Dermis microvascular lymphatic vessel endothelial cell (primary cell): ENCODE measurements at places on chromosomes 7 and 10. TPM values are rescaled to one million over a fixed set of nuclear protein-coding genes. Genes with fewer than 3 reads are reported as not detected.

Gene PKD2L1
- total RNA-seq: not detected in 2 replicates

Gene CARD11
- 3.2 and 7.0 TPM in 2 replicates for total RNA-seq

- DNase-seq: no peak
Observed at GRCh38 chr10:6990891-6991290, 410.8 kb upstream of the PRKCQ start.

- no peak for DNase-seq
Observed at GRCh38 chr10:15472008-15472407, 100.9 kb upstream of the FAM171A1 start.

DNA sequence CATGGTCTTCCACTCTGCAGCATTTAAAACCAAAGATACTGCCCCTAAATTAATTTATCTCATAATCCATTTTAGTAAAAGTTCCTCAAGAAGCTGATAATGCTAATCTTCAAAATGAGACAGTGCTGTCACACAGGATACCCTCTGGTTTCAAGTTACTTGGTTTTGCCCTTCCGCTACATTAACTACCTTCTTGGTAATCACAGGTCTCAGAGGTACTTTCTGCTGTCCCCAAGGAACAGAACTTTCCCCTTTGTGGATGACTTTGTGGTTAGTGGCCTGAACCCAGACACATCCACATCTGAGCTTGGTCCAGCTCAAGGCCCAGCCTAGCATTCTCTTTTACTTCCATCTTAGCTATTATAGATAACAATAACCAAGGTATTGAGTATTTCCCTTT, 88.8 kb upstream of the TMEM26 start:
- no peak for DNase-seq

- DNase-seq: no peak
Observed at GRCh38 chr10:133007360-133007858, 65.0 kb upstream of the CFAP46 start.

DNA sequence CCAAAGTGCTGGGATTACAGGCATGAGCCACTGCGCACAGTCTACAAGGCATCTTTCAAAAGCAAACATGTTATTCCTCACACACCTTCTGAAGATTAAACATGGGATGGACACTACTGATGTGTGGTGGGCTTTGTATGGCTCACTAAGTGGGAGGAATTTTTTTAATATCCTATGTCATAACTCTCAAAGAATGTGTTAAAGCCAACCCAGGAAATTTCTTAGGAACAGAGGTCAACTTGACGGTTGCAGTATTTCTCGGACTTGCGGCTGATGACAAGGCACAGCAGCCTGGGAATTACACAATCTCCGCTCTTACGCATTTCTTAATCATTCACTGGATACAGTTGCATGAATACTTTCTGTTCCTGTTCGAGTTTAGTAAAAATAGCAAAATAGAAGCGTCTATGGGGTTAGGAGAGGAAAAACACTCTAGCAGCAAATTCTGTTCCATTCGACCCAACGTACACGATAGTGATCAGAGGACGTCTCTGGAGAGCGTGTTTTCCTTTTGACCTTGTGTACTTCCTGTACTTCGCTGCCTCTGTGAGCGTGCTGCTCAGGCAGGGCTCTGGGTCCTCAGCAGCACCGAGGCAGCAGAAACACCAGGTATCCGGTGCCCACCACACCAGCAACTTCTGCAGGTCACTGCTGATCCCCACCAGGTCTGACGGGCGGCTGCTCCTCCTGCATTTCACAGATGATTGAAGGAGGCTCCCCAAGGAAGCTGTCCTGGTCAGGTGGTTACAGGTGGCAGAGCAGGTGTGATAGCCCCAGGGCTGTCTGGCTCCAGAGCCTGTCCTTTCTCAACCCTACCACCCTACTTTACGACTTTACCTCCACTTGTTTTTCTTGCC, 26.4 kb upstream of the SRGN start:
- DNase-seq: peak; percentile 11

GRCh38 chr10:66999762-67000545, 74.1 kb downstream of the LRRTM3 start:
- no peak for DNase-seq

DNA sequence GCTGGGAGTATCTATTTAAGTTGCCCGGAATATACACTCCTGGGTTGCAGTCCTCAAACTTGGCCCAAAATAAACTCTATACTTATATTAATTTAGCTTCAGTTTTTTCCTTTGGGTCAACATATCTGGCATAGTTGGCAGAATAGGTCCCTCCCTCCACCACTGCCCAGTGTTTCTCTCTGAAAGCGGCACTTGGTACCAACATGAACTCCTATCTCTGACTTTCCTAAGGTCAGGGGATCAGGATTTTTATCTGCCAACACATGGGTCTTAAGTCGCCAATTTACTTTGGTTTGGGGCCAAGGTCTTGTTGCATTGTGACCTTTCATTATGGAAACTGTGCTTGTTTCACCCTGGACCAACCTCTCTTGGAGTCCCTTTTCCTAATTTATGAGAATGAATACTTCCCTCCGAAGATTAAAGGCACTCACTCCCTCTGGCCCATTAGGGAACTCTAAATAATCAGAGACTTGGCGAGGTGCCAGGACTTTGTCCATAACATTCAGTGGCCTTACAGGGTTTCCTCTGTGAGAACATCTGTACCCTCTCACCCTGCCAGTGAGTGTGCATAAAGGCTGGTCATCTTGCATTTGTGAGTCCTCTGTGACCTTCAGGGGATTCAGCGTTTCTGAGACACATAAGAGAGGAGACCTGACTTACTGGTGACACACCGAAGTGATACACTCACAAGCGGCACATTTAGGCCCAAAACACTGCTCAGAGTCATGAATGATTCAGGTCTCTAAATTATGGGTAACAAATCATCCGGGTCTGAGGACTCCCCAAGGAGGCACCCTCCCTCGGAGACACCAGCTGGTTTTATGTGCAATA, 19.7 kb upstream of the FKBP9 start:
- peak; percentile 27 for DNase-seq

GRCh38 chr7:133475655-133476054, 222.8 kb downstream of the EXOC4 start:
- no peak for DNase-seq

Gene SLIT1
- under 0.01 TPM in 1 of 2 replicates, not detected in the other for total RNA-seq

Gene BTBD16
- under 0.01 TPM in 1 of 2 replicates, not detected in the other for total RNA-seq

Gene H2BK1
- not detected in 2 replicates for total RNA-seq

DNA sequence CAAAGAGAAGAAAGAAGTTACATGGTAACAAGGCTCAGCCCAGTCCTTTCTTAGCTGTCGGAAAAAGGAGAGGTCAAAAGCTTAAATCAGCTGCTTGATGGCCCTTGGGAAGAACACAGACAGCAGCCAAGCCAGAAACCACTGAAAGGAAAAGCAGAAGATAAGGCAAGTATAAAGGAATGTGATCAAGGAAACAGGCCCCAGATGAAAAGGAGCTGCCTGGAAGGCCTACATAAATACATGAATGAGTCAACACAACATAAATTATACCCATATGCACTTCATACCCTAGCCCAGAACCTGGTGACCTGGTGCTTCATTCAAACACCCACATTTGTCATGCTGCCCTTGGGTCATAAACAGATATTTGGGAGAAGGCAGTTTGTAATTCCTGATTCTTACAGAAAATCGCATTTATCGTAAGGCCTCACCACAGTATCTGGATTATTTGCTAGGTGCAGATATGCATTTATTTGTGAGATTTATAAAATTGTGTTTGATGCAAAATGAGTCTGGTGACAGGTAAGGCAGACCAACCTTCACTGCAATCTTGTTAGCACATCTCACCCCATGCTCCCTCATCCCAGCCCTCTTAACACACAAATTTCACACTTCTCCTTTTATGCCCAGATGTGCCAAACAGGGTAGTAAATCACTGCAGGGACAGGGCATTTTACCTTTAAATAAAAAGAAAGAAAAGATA, 94.9 kb upstream of the KCNIP2 start:
- peak; percentile 91 for DNase-seq

Gene PANK1
- 2.3 and 3.7 TPM in 2 replicates for total RNA-seq

DNA sequence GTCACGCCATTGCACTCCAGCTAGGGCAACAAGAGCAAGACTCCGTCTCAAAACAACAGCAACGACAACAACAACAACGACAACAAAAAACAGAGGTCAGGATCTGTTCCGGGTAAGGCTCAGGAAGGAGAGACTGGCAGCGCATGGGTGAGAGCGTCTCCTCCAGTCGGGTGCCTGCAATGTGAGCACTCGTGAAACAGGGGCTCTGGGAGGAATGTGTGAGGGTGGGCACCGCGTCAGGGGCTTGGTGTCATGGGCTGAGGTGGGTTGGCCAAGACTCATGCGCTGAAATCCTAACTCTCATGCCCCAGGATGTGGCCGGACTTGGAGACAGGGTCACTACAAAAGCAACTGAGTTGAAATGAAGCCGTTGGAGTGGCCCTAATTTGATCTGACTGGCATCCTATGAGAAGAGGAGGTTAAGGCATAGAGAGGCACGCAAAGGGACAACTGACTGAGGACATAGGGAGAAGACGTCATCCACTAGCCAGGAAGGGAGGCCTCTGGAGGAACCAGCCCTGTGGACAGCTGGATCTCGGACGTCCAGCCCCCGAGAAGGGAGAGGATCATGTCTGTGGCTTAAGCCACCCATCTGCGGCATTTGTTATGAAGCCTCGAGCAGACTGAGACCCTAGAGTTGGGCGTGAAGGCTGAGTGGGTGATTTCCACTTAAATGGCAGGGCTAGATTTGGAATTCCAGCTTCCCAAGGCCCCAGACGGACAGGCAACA, 241.5 kb upstream of the PITRM1 start:
- no peak for DNase-seq

Gene HHEX
- total RNA-seq: 36.8 and 62.8 TPM in 2 replicates

Gene OR6V1
- total RNA-seq: not detected in 2 replicates

DNA sequence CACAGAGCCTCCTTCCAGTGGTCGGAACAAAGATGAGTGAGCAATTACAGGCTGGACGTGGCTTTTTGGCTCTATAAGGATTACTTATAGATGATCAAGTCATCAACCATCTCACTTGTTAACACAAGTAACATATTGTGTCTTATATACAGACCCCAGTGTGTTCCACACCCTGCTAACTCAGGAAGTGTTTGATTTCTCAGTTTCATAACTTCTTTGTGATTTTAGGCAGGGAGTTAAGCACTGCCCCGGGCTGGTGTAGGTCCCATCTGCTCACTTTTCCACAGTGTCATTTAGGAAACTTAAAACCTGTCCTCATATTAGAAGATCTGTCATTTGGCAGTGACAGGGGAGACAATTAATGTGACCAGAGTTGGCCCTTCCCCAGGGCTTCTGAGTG, 6.2 kb downstream of the FOXI2 start:
- DNase-seq: no peak

- DNase-seq: peak; percentile 60
Observed at GRCh38 chr10:15627617-15628196, 92.0 kb downstream of the ITGA8 start.
